ENCODE measurements at places on chromosomes 3 and 15.
A peak's percentile ranks its signal among the peaks of the same experiment; 100 is the strongest.

DNA sequence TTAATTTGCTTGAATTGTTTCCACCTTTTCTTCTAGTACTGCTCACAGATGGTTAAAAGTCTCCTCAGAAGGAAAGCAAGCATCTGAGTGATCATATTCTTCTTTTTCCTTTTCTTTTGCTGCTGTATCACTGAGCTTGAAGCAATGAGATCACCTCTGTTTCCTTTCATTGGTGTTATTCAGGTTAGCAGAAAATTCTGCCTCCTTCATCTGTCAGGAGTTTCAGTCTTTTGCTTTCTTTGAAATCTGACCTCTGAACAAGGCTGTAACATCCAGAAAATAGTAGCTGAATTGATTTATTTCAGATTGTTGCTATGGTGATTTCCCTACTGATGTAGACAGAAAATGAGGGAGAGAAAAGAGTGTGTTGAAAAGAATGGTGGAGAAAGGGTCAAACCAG, 343.0 kb downstream of the MFSD1 start:
- DNase-seq: no peak

DNA sequence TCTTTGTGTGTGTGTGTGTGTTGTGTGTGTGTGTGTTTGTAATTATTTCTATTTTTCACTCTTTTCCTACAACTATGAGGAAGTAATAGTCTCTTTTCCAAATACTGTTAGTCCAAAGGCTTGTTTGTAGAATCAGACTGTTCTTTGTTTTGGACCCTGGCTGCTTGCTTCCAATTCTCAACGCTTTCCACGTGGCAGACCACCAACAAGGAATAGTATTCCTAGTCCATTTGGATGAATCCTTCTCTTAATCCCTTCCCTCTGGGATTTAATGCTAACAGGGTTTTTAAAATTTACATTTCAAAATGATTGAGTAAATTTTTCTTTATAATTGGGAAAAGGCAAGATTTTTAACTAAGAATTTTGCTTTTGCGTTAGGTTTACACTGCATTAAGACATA, 62.7 kb downstream of the ADAMTSL3 start:
- no peak for DNase-seq

DNA sequence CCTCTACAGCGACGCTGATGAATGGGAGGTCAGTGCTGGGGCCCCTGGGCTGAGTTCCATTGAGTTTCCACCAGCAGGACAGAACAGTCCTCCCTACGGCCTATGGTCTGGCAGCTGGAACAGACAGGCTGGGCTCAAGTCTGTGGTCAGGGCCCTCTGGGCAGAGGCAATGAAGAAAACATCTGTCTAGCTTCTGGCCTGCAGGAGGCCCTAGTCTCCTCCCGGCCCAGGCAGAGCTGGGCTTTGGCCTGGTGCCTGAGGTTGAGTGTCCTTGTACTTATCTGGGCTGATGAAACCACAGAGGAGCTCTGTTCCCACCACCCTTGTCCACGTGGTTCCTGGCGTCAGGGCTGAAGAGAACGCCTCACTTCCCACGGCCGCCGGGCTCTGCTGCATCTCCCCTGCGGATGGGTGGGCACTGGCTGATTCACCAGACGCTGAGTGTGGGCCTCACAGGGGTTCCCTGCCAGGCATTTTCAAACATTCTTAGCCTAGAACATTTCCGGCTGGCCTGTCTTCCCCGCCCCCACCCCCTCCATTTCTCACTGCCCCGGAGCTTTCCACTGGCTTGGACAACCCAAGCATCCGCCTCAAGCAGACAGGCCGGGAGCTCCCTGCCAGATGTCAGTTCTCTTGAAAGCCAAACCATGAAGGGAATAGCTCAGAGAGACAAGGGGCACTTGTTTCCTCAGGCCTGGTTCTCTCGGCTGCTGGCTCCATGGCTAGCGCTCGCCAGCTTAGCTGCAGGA, 20.3 kb downstream of the PPCDC start:
- peak; percentile 97 for DNase-seq

DNA sequence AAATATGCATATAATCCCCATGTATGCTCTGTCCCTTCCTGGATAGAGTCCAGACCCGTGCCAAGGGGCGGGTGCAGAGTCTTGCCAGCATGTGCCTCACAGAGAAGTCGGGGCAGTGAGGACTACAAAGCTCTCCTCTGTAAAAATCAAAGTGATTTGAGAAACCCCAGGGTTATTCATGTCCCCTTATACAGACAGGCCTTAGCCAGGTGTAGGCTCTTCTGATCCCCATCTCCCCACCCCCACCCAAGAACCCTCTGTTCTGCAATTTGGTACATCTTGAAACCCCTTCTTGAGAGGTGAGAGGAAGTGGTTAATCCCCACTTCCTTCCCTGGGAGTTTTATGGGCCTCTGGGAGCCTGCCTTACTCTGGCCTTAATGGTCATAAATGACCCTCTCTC, 24.7 kb downstream of the TRIM71 start:
- no peak for DNase-seq

DNA sequence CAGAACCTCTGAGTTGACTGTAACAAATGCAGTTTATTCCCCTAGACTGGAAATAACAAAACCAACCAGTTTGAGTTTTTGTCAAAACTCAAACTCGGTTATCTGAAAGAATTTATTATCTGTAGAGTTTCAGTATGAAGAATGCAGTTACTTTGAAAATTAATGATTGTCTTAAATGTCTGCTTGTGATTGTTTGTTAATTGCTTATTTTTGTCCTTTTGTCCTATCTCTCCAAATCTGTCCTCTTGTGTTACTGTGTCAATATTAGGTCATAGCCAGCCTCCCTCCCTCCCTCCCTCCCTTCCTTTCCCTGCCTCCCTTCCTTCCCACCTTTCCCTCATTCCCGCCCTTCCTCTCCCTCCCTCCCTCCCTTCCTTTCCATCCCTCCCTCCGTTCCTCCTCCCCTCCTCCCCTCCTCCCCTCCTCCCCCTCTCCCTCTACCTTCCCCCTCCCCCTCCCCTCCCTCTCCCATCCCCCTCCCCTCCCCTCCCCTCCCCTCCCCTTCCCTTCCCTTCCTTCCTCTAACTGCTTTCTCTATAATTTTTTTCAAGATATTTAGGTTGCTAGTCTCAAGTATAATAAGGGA, 153.5 kb downstream of the FNDC3B start:
- no peak for DNase-seq
